ENCODE measurements at places on chromosomes 13 and 19. TPM values are rescaled to one million over a fixed set of nuclear protein-coding genes. Genes with fewer than 3 reads are reported as not detected.

DNA sequence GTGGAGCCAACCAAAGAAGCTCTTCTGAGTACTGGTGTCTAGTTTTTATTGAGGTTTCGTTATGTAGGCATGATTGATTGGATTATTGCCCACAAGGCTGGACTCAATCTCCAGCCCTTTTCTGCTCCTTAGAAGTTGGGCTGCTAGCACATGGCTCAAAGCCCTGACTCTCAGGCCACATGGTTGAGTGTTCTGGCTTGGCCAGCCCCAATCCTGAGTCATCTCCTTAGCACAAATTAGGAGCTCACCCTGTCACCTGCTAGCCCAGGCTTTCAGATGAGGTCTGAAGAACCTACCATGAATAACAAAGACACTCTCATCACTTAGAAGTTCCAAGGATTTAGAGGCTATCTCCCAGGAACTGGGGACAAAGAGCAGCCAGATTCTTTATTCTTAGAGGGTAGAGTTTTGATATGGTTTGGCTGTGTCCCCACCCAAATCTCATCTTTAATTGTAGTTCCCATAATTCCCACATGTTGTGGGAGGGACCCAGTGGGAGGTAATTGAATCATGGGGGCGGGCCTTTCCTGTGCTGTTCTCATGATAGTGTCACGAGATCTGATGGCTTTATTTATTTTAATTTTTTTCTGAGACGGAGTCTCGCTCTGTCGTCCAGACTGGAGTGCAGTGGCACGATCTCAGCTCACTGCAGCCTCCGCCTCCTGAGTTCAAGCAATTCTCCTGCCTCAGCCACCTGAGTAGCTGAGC, 11.3 kb downstream of the DPY19L3 start:
- H3K27ac ChIP-seq, result no peak overlapping the region
- no peak for DNase-seq
- no peaks in the 10 kb centered on the region for H3K27me3 ChIP-seq

The IER2 gene
- 80.7 TPM for polyA plus RNA-seq

The ATP7B gene
- 2.0 TPM for polyA plus RNA-seq

The TEX29 gene
- polyA plus RNA-seq, result 2.2 TPM

GRCh38 chr19:36103842-36104552, 6.9 kb upstream of the OVOL3 start:
- no peaks in the 10 kb centered on the region for H3K4me1 ChIP-seq
- H3K4me3 ChIP-seq, result no peak overlapping the region
- no peaks in the 10 kb centered on the region for H3K27me3 ChIP-seq

DNA sequence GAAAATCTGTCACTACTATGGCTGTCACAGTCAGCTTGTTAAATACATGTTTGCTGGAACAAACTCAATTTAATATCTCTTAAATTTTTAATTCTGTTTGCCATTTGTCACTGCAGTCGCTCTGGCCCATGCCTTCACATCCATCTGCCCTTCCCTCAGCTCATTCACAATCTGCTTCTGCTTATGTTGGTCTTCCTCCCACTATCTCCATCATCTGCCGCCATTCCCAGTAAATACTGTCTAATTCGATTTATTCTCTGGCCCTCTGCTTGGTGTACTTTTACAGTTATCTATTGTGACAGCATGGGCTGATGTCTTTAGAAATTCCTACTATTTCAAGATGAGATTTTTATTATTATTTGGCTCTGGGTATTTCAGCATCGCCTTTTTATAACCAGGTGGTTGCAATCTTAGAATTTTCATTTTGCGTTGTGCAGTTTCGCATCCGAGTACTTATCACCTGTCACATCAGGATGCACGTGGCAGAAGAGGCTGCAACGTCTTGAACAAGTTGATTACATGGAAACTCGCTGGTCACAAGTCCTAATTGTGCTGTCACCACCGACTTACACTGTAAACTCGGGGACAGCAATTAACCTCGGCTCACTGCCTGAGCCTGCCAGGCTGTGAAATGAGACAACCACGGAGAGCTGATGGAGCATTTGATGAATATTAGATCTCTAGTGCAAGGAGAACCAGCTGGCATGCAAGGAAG, 158.4 kb downstream of the MYO16 start:
- H3K36me3 ChIP-seq, result no peaks in the 10 kb centered on the region
- no peak overlapping the region for H3K4me3 ChIP-seq
- no peaks in the 10 kb centered on the region for H3K4me1 ChIP-seq
- no peak for DNase-seq
- H3K27me3 ChIP-seq, result no peaks in the 10 kb centered on the region
- H3K27ac ChIP-seq, result no peak overlapping the region

Measured in pancreas (tissue), 10 donors.